ENCODE measurements at places on chromosomes 6 and 20.

DNA sequence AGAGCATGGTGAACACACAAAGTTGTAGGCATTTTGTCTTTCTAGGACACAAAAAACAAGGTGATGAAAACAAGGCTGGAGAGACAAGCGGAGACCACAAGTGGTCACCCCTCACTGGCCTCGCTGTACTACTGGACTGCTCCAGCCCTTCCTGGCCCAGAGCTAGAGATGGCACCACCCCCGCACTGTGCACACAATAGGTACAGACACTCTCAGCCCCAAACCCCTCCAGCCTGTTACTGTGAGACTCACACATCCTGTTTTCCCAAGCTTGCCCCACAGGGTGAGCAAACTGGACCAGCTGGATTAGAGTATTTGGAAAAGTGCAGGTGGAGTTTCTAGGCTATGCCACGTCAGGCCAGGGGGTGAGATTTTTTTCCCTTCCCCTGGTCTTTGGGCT lies 8.4 kb upstream of the ZSWIM1 start:
- no peak for DNase-seq

GRCh38 chr6:91291071-91291470 lies 704.2 kb upstream of the MAP3K7 start:
- no peak for DNase-seq

DNA sequence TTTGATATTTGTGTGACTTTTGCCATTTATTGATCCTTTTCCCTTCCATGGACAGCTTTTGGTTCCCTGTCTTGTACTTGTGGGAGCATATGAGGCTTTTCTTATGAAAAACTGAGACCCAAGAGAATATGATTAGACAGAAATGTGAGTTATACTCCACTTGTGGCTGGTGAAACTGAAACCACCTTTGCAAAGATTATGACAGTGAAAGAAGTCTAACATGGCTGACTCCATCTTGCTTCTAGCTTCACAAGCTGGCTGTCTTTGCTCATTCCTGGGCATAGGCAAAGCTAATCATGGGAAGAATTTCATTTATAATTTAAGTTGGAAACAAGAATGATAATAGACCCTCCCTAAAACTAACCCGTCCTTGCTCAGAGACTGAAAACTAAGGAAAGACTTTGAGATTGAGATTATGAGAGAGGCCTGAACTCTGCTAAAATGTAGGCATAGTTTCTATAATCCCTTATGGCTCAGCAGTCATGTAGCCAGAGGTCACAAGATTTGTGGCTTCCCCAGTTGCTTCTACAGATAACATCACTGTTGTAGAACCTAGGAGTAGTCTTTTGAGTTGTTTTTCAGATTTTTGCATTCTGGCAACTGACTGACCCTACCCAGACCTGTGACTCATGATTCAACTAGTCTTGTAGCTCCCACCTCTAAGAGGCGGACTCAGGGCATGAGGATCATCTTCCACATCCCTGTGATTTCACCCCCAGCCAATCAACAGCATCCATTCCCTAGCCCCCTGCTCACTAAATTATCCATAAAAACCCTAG lies 50.9 kb upstream of the CD2AP start:
- DNase-seq: no peak

- DNase-seq: no peak
Observed at GRCh38 chr6:53983301-53983700, 127.9 kb upstream of the MLIP start.

- no peak for DNase-seq
Observed at GRCh38 chr6:6881438-6882225, 226.1 kb upstream of the RREB1 start.

DNA sequence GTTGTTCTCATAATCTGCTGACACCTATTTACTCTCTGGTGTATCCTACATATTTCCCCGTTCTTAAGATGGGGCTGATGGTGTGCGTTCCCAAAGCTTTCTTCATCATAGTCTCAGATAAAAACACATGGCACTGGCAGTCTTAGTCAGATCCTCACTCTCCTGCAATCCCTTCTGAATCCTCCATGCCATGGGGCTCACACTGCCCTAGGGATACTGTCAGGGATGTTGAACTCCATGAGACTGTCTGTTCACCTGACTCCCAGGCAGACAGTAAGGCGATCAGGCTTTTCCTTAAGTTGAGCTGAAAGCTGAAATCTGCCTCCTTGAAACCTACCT lies 76.0 kb downstream of the SLX4IP start:
- DNase-seq: no peak

- peak; percentile 66 for DNase-seq
Observed at GRCh38 chr20:24497851-24498250, 28.4 kb downstream of the SYNDIG1 start.

DNA sequence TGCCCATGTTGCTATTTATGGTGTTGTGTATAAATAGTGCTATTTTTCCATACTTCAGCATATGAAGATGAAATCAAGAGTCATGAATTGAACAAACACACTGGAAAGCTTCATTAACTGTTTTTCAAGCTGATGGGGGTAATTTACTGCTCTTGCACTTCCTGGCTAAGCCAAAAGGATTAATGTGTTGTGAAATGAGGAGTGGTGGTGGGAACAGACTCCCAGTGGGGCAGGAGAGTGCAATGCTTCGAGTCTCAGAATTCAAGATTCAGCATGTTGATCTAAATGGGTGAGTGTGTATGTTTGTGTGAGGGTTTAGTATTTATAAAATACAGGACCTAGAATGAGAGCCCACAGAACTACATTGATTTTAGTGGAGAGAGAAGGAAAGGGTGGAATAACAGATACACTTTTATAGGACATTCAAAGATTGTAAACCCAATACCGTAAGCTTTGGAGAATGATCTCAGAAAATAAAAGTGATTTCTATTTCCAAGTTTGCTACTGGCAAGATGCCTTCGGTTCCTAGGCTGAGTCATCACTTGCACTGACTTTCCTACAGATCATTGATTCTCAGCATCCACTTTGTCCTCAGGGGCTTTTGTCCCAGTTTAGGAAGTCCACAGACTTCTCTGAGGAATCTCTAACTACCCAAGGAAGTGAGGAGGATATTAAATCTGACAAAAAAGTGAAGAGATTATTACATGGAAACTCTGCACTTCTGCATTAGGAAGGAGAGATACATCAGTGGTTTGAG lies 303.6 kb downstream of the TRDN start:
- DNase-seq: no peak

DNA sequence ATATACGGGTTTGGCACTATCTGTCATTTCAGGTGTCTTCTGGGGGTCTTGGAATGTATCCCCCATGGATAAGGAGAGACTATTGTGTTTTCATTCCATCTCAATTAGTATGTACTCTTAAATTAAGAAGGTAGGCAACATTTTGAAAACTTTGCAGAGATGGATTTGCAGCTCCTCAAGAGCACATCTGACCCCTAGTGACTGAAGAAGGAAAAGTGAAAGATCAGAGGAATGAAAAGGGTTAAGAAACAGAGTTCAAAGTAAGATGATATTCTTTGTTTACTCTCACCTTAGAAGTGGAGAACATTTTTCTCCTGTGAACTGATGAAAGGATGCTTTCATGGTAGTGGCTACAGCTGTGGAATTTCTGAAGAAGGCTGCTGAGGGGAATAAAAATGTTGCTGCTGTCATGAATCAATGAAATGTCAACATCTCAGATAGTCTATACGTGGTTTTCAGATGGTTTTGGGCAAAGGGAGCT lies 41.5 kb downstream of the SH3BGRL2 start:
- DNase-seq: no peak

GRCh38 chr6:76052314-76052713 lies 20.1 kb downstream of the IMPG1 start:
- DNase-seq: no peak

DNA sequence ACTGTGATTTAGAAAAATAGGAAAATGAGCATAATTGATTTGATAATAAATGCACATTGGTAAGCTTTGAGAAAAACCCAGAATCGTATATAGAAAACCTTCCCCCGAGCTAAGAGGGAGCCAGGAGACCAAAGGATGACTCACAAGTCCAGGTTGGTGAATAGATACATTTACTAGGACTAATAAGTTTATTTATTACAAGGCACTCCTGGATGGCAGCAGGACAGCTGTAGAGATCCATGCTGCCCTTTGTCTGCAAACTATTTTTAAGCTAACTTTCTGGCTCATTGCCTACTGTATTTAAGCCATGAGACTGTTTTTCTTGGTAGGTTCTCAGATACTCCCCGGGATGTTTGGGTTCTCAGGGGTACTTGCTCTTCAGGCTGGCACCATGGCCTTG lies 13.4 kb downstream of the CASP8AP2 start:
- no peak for DNase-seq
